ENCODE measurements at places on chromosomes 11 and 22.

DNA sequence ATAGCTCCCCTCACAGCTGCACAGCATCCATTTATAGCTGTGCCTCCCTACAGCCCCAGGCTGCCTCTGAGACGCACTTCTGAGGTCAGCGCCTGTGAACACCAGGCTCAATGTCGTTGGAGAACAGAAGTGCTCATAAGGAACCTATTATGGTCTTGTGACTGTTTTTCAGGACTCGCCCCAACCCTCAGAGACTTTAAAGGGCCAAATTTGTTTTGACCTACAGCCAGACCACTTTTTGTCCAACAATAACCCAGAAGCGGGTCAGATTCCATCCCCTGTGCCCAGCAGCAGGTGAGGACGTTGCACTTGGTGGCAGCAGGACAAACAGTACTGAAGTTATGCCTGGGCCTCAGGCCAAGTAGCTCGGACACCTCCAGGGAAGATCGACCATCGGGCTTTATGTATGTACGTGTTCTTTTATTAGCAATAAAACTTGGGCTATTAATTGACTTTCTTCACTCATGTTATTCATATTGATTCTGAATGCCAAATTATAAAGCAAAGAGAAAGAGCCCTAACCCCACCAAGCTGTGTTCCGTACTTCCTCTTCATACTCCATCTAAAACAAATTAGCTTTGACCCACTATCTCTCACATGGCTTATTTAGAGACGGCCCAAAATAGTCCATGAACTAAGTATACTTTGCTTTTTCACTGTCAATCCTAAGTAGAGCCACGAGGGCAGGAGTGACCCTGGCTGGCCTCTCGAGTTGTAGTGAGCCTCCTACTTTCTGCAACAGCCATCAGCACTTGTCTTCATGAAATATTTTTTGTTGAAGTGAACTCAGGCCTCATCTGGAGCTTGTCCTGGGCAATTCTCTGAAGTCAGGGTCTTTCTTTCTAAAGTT is 92.3 kb upstream of the PAX6 start:
- DNase-seq = no peak

DNA sequence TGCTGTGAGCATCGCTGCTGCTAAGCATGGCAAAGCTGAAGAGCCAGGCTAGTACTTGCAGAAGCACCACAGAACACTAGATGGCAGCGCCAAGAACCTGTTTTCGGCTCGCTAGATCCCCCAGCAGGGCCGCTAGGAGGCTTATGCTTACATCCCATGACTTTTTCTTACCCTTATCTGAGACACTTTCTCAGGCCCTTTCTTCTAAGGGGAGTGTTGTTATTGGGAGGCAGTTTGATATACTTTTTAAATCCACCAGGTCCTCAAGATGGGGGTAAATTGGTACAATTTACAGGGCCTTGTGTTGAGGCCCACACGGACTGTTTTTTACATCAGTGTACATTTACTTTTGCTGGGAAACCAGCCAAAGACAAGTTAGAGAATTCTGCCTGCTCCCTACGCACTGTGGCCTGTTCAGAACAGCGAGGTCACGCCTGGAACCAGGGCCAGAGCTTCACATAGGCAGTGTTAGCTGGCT is 4.0 kb downstream of the TRIM6 start:
- DNase-seq = peak; percentile 17

GRCh38 chr22:36595940-36596339 is 67.0 kb upstream of the EIF3D start:
- DNase-seq = no peak

DNA sequence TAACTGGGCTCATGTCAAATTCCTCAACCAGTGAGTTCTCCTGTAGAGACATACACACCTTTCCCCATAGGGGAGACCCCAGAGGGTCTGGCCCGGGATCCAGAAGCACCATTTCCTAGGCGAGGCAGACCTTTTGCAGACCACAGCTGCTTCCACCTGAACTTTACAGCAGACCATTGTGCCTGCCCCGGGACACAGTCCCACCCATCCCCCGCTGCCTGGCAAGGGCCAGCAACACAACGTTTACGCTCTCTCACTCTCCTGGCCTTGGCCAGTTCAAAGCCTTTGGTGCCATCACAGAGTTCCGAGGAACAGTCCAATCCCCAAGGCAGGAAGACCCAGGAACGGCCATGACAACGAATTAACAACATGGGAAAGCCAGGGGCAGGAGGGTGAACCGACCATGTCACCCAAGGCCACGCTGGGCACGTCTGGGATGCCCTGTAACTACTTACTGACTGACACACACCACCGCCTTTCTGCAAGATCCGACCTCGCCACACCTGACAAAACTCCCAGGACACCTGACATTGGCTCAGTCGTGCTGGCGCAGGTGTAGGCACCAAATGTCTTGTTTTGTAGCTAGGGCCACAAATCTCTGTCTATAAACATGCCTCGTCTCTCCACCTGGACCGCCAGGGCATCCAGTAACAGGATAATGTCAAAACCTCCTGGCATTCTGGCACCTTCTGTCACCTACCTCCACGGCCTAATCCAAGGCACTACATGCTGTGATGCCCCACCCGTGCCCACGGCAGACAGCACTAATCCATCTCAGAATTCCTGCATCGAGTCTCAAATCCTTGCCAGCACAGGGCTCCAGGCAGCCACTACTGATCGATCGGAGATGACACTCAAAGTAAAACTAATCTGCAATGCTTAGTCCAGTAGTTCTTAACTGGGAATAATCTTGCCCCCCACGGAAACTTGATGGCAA is 51.3 kb downstream of the MYH9 start:
- no peak for DNase-seq
